ENCODE measurements at places on chromosomes 11 and 22. TPM values are rescaled to one million over a fixed set of nuclear protein-coding genes. Genes with fewer than 3 reads are reported as not detected.

- peaks cover 70% of the 10 kb centered on the region for H3K36me3 ChIP-seq
- no peak overlapping the region for H3K4me3 ChIP-seq
- no peaks in the 10 kb centered on the region for H3K4me1 ChIP-seq
These were observed 84.5 kb downstream of the BCR start for GRCh38 chr22:23264610-23265367.

DNA sequence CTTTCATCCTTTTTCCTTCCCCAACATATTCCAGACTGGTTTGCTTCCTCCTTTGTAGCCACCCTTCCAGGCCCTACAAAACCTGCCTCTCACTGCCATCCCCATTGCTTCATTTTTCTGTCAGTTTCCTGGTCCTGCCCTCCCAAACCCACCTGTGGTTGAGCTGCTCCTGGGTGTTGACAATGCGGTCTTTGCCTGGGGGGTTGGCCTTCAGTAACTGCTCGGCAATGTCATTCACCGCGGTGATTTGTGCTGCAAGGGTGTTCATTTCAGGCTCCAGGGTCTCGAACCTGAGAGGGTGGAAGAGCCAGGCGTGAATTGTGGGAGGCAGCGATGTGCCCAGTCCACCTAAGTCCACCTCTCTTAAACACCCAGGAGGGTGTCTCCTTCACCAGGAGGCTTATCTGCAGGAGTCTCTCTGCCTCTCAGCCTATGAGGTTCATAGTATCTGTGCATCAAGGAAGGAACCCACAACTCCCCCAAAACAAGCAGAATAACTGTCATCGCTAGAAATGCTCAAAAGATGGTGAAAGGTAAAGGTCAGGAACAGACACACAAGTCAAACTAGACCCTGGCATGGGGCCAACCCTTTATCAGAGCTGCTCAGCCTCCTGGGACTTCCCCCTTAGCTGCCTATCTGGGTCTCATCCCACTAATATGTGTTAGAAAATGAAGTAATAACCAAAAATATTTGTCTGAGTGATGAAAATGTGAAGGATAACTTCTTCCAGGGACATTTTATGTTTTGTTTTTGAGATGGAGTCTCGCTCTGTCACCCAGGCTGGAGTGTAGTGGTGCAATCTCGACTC is 23.9 kb upstream of the RBM4B start:
- H3K36me3 ChIP-seq, result no peaks in the 10 kb centered on the region
- no peaks in the 10 kb centered on the region for H3K27me3 ChIP-seq
- peaks cover 21% of the 10 kb centered on the region for H3K4me1 ChIP-seq
- H3K4me3 ChIP-seq, result no peak overlapping the region

GRCh38 chr11:124748481-124749343 is 3.3 kb downstream of the VSIG2 start:
- H3K4me3 ChIP-seq, result no peak overlapping the region
- peaks cover 20% of the 10 kb centered on the region for H3K4me1 ChIP-seq
- H3K36me3 ChIP-seq, result no peaks in the 10 kb centered on the region

DNA sequence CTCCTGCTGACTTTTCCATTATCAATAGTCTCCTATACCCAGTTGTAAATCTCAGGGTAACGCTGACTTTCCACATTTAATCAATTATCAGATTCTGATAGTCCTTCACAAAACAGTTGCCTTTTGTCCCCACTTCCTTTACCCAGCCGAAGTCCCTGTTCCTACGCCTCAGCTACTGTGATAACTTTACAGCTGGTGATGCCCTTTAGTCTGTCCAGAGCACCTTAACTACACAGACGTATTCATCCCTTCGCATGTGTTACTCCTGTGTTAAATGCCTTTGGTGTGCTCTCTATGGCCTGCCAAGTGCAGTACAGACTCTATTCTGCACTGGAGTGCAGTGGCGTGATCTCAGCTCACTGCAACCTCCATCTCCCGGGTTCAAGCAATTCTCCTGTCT is 20.2 kb downstream of the SSH3 start:
- H3K4me3 ChIP-seq, result no peak overlapping the region
- H3K27me3 ChIP-seq, result peaks cover 7% of the 10 kb centered on the region
- DNase-seq, result no peak

- no peak for DNase-seq
- no peak overlapping the region for H3K4me3 ChIP-seq
- H3K4me1 ChIP-seq, result no peaks in the 10 kb centered on the region
- H3K27me3 ChIP-seq, result no peaks in the 10 kb centered on the region
- H3K36me3 ChIP-seq, result peaks cover 49% of the 10 kb centered on the region
These were observed 11.5 kb downstream of the CSNK1E start for GRCh38 chr22:38305471-38306448.

DNA sequence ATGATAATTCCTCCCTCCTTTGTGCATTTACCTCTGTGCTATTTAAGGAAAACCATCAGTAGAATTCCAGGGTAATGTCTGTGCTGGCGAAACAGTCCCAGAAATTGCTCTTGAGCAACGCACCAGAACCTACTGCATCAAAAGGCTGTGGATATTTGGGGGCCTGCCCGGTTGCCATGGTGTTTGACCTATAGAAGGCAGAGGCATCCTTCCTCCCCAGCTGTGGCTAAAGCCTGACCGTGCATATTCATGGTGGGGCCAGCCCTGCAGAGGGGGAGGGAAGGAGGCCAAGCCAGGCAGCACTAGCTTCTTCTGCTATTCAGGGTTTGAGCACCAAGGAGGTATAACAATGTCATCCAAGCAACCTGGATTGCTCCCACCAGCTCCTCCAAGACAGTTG is 215.0 kb upstream of the E2F8 start:
- H3K4me3 ChIP-seq, result no peak overlapping the region
- H3K27ac ChIP-seq, result no peak overlapping the region

- DNase-seq, result no peak
- no peaks in the 10 kb centered on the region for H3K4me1 ChIP-seq
- H3K27ac ChIP-seq, result no peak overlapping the region
- no peaks in the 10 kb centered on the region for H3K27me3 ChIP-seq
- no peaks in the 10 kb centered on the region for H3K36me3 ChIP-seq
These were observed 18.3 kb upstream of the SLC5A1 start for GRCh38 chr22:32024796-32025195.

- H3K27me3 ChIP-seq, result no peaks in the 10 kb centered on the region
- H3K4me1 ChIP-seq, result no peaks in the 10 kb centered on the region
- H3K27ac ChIP-seq, result no peak overlapping the region
These were observed 117.5 kb upstream of the TOP3B start for GRCh38 chr22:22099833-22100812.

DNA sequence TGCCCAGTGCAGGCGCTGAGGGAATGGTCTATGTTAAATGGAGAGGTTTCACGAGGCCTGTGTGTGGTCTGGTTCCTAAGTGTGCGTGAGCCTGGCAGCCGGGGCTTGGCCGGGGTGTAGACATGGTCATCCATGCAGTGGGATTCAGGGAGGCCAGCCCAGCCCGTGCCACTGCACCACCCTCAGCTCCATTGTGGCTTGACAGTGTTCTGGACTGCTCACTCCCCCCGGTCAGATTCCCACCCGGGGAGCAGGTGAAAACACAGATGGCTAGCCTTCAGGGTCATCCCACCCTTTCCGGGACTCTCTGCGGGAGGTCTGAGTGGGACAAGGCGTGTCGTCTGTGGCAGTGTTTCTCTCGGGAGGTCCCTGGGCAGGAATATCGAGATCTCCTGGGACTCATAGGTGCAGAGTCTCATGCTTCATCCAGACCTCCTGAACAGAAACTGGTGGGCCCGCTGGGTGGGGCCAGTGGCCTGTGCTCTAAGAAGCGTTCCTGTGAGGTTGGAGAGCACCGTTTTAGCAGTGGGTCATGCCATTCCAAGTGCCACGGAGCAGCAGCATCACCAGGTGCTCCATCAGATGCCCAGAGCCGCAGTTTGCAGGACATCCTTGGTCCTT is 52.3 kb downstream of the ST14 start:
- H3K36me3 ChIP-seq, result no peaks in the 10 kb centered on the region
- H3K4me3 ChIP-seq, result no peak overlapping the region
- H3K27ac ChIP-seq, result no peak overlapping the region
- peaks cover 5% of the 10 kb centered on the region for H3K27me3 ChIP-seq
- no peak for DNase-seq
- peaks cover 2% of the 10 kb centered on the region for H3K4me1 ChIP-seq

DNA sequence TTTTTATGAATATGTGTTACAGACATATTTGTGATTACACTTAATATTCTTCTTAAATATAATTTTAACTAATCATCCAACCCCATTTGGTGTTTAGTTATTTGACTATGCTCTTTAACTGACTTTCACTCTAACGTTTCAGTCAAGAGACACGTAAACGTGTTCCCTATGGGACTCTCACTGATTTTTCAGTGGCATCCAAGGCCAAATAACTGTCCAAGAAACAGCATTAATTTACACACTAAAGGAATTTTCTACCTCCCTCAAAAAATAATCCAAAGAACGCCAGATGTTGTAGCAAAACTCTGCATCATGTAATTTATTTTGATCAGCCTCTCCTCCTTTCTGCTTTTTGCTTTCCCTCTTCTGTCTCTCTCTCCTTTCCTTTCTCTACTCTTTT is 44.0 kb upstream of the NOX4 start:
- no peak for DNase-seq
- no peaks in the 10 kb centered on the region for H3K27me3 ChIP-seq
- H3K36me3 ChIP-seq, result no peaks in the 10 kb centered on the region
- no peak overlapping the region for H3K4me3 ChIP-seq
- H3K27ac ChIP-seq, result no peak overlapping the region
- H3K4me1 ChIP-seq, result no peaks in the 10 kb centered on the region

DNA sequence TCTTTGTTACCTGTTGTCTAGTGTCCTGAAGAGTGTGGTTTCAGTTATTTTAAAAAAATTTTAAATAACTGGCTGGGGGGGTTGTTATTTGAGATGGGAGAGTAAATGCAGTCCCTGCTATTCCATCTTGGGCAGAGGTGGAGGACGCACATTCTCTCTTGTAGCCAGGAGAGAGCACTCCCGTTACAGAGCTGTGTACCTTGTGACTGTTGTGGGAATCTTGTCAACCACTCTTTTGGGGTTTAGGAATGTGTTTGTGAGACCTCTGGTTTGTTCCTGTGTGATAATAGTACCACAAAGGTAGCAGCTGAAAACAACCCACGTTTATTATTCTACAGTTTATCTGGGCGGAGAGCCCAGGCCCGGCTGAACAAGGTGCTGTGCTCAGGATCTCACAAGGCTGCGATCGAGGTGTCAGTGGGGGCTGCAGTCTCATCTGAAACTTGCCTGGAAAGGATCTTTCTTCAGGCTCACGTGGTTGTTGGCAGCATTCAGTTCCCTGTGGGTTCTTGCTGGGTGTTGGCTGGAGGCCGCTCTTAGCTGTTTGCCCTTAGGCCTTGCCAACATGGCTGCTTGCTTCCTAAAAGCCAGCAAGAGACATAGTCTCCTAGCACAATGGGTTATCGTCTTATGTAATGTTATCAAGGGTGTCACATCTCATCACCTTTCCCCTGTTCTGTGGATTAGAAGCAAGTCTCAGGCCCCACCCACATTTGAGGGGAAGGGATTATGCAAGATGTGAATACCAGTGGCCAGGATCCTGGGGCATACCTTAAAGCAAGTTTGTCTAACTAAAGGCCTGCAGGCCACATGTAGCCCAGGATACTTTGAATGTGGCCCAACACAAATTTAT is 20.6 kb downstream of the IGHMBP2 start:
- H3K27ac ChIP-seq, result no peak overlapping the region
- H3K4me1 ChIP-seq, result no peaks in the 10 kb centered on the region
- no peaks in the 10 kb centered on the region for H3K27me3 ChIP-seq
- H3K4me3 ChIP-seq, result no peak overlapping the region
- peaks cover 65% of the 10 kb centered on the region for H3K36me3 ChIP-seq
- no peak for DNase-seq

GRCh38 chr11:134063991-134064747 is 4.7 kb upstream of the JAM3 start:
- peaks cover under 1% of the 10 kb centered on the region for H3K4me1 ChIP-seq
- no peaks in the 10 kb centered on the region for H3K36me3 ChIP-seq
- H3K27ac ChIP-seq, result no peak overlapping the region
- no peak for DNase-seq
- no peaks in the 10 kb centered on the region for H3K27me3 ChIP-seq
- no peak overlapping the region for H3K4me3 ChIP-seq

GRCh38 chr11:36394926-36395325 is 98.8 kb downstream of the PRR5L start:
- no peak overlapping the region for H3K4me3 ChIP-seq
- H3K27ac ChIP-seq, result no peak overlapping the region
- peaks cover 5% of the 10 kb centered on the region for H3K4me1 ChIP-seq

- H3K4me3 ChIP-seq, result no peak overlapping the region
- no peaks in the 10 kb centered on the region for H3K27me3 ChIP-seq
- no peaks in the 10 kb centered on the region for H3K4me1 ChIP-seq
- no peak overlapping the region for H3K27ac ChIP-seq
- H3K36me3 ChIP-seq, result no peaks in the 10 kb centered on the region
These were observed 772.1 kb downstream of the NTM start for GRCh38 chr11:132142554-132142953.

DNA sequence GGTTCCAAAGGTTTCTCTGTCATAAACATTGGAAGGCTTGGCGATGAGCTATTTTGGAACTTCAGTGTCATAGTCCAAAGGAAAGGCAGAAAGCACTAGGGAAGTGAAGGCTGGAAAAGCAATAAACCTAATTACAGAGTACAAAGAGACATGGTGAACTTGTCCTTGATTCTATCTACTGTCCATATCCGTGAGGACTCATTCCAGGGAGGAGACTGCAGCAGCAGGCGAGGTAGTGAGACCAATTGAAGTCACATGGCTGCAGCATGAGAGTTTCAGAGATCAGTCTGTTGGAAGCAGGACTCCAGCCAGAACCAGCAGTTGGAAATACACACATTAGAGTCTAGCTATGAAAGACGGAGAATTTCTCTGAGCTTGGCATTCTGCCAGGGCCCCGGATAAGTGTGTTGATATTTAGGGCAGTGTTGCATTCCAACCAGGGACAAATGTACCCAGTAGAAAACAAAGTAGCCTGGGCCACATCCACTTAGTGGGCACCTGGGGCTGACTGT is 54.1 kb upstream of the ARHGAP42 start:
- no peak overlapping the region for H3K27ac ChIP-seq
- no peaks in the 10 kb centered on the region for H3K27me3 ChIP-seq
- no peak overlapping the region for H3K4me3 ChIP-seq
- DNase-seq, result no peak
- H3K36me3 ChIP-seq, result no peaks in the 10 kb centered on the region
- no peaks in the 10 kb centered on the region for H3K4me1 ChIP-seq

The AGBL2 gene
- 2.7 TPM for total RNA-seq

The MFRP gene
- not detected for total RNA-seq

The SMTNL1 gene
- 0.05 TPM for total RNA-seq

The NLRP14 gene
- 0.94 TPM for total RNA-seq

The ABTB2 gene
- 1.6 TPM for total RNA-seq

The MEI1 gene
- 9.2 TPM for total RNA-seq

The YPEL4 gene
- total RNA-seq, result 0.94 TPM

The CST6 gene
- 0.66 TPM for total RNA-seq

Measured in thymus (tissue), 14 donors.